NCI-H526 (cell line): ENCODE measurements at places on chromosomes 5 and 9.

GRCh38 chr5:41176952-41177351 lies 36.4 kb downstream of the C6 start:
- DNase-seq, result no peak

GRCh38 chr9:123131258-123131657 lies 97.8 kb downstream of the GPR21 start:
- no peak for DNase-seq

- no peak for DNase-seq
Measured at GRCh38 chr9:112839331-112839730, 51.3 kb downstream of the SLC46A2 start.

DNA sequence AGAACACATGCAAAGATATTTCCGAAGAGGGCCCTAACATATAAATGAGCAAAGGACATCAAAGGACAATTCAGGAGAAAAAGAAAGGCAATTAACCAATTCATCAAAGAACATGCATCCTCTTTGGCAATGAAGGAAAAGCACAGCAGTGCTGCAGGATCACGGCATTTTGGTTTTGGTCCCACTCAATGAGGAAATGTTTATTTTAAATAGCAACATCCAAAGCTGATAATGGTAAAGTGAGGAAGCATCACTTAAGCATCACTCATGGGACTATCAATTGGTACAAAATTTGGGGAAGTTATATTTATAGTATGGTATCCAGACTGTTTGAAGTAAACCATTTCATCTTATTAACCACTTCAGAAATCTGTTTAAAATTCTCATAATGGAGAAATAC lies 5.5 kb upstream of the CXCL14 start:
- DNase-seq, result no peak

- DNase-seq, result no peak
Measured at GRCh38 chr9:107008011-107008410, 145.0 kb downstream of the ZNF462 start.

GRCh38 chr5:180435594-180435993 lies 58.6 kb upstream of the CNOT6 start:
- DNase-seq, result no peak

GRCh38 chr9:19510907-19511306 lies 102.1 kb downstream of the ACER2 start:
- no peak for DNase-seq

GRCh38 chr5:110256298-110256697 lies 470.2 kb downstream of the TMEM232 start:
- no peak for DNase-seq

GRCh38 chr5:139150367-139150999 lies 47.7 kb downstream of the SIL1 start:
- no peak for DNase-seq

DNA sequence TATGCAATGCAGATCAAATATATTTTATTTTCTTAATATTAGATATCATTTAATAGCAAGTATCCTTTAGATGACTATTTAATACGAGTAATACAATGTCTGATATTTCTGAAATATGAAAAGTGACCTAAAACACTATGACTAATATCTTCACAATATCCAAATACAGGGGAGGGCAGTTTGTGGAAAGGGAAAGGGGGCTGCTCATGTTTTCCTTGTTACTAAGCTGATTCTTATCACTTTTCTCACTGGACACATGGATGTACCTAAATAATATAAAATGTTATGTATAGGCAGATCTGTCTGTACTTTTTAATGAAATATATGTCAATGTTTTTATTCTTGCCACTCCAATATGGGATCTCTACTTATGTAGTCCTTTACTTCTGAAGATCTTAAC lies 1879.1 kb upstream of the ACO1 start:
- no peak for DNase-seq

DNA sequence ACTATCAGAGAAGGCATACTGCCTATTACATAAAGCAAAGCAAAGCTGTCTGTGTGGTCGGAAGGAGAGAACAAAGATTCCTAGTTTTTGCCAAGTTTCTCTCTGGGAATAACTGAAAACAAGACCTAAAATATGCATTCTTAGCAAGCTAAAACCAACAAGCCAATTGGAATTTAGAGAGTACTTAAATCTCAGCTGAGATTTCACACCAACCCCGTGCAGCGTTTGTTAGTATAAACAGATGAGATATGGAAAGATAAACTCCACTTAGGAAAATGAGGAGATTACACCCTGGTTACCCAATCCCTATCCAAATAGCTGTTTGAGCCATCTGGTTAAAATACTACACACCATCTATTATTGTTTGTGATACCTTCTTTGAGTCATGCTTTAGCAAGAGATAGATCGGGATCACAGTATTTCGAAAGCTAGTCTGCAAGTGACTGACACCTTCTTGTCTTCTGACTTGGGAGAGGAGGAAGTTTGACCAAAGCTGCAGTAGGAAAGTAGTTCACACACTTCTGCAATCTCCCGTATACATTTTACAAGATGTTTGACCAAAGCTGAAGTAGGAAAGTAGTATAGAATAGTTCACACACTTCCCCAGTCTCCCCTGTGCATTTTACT lies 18.2 kb downstream of the FAF2 start:
- DNase-seq, result peak; percentile 24

DNA sequence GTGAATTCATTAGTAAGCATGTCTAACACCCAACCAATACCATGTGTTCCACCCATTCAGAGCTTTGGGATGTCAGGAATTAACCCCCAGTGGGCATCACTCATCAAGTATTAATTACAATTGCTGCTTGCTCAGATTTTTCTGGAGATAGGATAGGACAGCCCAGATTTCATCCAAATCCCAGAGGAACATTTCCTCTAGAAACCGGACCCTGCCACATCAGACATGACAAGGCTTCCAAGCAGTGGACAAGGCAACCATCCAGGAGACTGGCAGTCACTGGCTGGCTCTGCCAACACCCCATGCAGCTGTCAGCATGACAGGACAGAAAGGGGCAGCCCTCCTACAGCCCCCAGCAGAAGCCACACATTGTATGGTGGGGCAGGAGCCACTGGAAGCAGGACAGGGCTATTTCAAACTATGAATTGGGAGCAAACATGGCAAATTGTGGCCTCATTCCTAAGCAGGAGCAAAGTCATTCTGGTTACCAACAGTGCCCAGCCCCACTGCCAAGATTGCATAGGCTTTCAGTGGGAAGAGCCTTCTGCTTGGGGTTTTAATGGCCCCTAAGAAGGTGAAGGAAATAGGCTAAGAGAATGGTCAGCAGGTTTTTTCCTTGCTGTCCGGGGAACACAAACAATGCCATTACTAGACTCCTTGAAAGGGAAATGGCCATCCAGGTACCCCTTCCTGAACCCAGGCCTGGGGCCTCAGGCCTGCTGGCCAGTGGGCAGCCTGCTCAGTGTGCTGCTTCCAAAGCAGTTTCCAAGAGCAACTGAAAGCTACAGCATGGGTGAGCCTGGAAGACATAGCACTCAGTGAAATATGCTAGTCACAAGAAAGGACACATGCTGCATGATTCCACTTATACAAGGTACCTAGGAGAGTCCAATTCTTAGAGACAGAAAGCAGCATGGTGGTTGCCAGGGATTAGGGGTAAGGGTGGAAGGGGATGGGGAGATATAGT lies 294.7 kb upstream of the SLC30A5 start:
- DNase-seq, result no peak

DNA sequence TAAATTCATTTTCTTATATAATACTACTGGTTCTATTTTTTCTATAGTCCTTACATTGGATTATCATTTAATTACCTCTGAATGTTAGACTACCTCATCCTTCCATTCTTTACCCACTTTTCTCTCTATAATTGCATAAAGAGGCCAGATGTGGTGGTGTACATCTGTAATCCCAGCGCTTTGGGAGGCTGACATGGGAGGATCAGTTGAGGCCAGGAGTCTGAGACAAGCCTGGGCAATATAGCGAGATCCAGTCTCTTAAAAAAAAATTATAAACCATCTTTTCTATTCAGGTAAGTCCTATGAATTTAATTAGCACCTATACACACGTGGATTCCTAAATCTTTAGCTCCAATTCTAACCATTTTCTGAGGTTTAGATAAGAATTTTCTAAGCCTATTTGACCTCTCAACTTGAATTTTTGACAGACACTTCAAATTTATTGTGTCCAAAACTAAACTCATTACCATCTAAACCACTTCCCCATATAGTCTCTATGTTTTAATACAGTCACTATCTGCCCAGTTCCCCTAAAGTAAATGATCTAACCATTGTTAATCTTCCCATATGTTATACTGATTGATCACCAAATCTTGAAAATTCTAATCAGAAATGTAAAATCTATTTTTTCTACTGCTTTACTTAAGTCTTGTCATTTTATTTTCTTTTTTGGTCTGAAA lies 33.0 kb upstream of the CHD1 start:
- DNase-seq, result no peak

- no peak for DNase-seq
Measured at GRCh38 chr5:160493806-160494338, 72.2 kb downstream of the PTTG1 start.

DNA sequence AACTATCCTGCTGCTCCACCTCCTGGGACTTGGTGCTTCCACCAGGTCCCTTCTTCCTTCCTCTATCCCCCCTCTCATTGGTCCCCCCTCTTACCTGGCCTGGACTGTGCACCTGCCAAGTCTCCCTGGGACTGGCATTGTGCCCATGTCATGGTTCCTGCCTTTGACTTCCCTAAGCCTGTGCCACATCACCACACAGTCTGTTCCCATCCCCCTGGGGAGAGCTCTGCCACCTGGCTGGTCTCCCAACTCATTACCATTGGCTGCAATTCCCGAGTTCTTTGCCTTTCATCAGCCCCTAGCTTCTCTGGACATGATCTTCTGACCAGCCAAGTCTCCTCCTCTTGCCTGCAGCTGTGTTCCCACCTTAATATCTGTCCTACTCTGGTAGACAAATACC lies 180.3 kb downstream of the SREK1 start:
- DNase-seq, result no peak

- no peak for DNase-seq
Measured at GRCh38 chr9:70398145-70398556, 16.3 kb downstream of the KLF9 start.

DNA sequence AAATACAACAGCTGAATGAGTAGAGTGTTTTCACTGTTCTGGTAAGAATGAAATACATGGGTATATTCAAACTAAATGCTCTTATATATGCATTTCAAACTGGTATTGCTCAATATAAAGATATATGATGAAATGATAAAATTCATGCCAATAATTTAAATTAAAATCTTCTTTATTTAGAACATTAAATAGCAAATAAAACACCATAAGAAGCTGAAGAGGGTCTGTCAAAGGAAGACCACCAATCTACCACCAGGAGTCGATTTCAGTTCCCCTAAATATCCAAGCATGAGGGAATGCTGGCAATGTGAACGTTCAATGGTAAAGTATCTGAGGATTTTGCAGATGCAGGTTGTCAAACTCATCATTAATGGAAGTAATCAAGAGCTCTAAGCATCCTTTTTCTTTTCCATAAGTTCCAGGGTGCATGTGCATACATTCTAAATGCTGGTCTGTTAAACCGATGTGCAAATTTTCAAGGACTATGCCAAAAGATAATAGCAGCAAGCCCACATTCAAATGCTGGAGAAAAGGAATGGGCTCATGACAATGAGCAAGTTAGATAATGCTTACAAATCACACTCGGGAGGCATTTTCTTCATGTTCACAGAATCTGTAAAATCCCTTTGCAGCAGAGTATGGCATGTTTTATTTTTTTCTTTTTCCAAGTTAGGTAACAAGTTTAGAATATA lies 118.8 kb upstream of the MTAP start:
- DNase-seq, result no peak

- no peak for DNase-seq
Measured at GRCh38 chr9:89732295-89732938, 127.6 kb downstream of the GADD45G start.

DNA sequence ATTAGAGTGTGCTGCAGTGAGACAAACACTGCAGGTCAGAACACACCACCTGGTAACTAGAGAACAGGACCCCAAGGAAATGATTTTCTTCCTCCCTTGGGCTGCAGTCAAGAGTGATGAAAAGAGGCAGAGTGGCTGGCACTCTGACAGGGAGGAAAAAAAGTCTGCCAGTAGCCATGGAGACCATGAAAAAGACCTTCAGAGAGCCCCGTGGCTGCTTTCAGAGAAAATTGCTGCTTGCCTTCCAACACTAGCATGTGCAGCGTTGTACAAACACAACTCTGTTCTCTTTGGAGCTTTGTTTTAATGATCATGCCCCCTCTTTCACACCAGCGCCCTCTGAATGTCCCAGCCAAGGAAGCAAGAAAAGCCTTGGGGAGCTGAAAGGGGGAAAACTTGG lies 68.8 kb downstream of the ANKRD55 start:
- no peak for DNase-seq

- DNase-seq, result no peak
Measured at GRCh38 chr5:88674356-88675167, 208.4 kb downstream of the MEF2C start.

DNA sequence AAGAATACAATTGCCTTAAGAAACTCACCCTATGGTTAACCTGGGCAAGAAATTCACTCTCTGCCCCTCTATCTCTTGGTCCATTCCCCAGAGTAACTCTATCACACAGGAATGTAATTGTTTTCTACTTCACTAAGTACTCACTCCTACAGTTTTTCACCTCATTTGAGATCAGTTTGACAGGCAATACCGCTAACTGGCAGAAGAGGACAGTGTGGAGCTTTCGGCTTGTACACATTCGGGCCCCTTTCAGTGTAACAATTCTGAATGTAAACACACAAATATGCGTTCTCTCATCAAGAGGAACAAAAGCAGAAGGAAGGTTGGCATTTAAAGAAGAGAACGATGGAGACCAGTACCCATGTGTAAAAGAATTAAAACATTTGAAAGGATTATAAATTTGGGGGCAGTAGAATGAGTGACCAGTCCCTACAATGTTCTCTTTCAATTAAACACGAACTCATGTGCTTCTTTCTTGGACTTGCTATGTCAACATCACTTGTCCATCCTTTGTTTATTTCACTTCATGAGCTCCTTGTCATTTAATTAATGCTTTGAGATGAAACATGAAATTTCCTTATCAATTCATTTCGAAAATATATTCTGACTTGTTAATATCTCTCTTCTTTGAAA lies 188.5 kb upstream of the GRAMD2B start:
- peak; percentile 62 for DNase-seq

DNA sequence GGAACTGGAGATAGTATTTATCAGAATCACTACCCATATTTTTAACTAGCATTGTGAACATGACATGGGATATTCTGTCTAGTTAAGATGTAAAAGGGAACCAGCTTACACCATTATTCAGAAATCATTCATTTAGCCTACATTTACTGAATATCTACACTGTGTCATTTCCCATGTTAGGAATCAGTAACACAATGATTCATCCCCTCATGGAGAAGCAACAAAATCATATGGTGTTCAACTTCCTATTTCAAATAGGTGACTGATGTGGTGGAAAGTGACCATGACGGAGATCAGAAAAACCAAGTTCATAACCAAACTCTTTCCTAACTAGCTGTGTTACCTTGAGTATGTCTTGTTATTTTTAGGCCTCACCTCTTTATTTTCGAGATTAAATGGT lies 550.0 kb upstream of the TUSC1 start:
- DNase-seq, result no peak

DNA sequence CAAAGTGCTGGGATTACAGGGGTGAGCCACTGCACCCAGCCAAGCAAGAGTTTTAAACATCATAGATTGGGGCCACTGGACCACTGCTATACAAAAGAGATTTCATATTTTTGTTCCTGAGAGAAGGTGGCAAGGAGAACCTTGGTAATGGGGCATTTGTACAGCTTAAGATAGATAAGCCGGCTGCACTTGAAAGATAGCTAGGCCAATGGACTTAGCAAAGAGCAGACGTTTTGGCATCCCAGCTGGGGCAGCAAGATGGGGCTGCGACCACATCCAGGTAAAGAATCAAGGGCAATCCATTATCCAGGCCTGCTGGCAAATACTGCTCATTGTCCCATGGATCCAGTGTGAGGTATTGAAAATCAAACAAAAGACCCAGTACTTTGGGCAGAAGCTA lies 3.9 kb upstream of the ISCA1 start:
- no peak for DNase-seq

- DNase-seq, result no peak
Measured at GRCh38 chr9:37002413-37003217, 31.5 kb downstream of the PAX5 start.
